A549 treated with AZD2906 at 1 μM for 4 hours (cell line): ENCODE measurements at places on chromosomes 1 and 21. TPM values are rescaled to one million over a fixed set of nuclear protein-coding genes. Genes with fewer than 3 reads are reported as not detected.

The PIGP gene
- 14.5 to 15.8 TPM (median 15.3 TPM) in 5 replicates for total RNA-seq

The TPTE gene
- not detected in 5 replicates for total RNA-seq

The C1orf56 gene
- total RNA-seq: 5.4 to 7.8 TPM (median 6.7 TPM) in 5 replicates

The PLPP3 gene
- 23.4 to 30.0 TPM (median 26.4 TPM) in 5 replicates for total RNA-seq

The PGBD5 gene
- total RNA-seq: 0.23 to 0.52 TPM (median 0.34 TPM) in 5 replicates
